ENCODE measurements at places on chromosomes 11 and 22.
A peak's percentile ranks its signal among the peaks of the same experiment; 100 is the strongest.

- no peak for DNase-seq
Measured at GRCh38 chr11:116984186-116984585, 114.0 kb downstream of the SIK3 start.

DNA sequence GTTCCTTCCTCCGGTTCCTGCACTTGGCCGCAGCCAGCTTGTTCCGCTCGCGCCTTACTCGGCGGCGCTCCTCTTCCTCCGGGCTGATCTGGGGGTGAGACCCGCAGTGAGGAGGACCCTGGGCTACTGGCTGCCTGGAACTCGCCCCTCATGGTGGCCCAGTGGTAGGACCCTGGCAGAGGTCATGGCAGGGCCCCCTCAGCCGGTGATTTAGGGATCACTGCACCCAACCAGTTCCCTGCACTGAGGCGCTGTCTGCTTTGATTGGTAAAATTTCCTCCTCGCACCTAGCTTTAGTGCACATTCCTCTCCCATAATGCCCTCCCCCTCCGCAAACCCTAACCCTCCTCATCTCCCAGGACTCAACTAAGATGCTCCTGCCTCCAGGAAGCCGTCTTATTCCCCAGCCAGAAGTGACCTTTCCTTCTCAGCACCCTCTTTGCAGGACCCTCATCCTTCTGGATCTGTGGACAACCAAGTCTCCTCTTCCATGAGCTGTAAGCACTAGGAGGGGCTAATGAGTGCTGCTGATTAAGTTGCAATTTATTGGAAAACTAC is 3.6 kb downstream of the CCDC85B start:
- DNase-seq = no peak

DNA sequence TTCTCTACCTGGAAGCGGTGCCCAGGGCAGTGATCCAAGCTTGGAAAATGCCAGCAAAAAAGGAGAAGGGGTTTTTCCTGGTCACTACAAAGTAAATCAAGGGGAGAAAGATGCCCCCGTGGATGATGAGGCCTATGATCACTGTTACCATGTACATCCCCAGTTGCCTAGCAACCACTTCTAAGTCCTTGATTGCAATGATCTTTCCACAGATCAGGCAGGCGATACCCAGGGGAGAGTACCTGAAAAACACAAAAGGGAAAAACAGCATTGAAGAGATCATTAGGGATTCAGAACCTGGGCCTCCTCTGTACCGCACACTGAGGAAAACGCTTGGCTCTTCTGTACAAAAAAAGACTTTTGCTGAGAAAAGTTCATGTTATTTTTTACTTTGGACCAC is 127.1 kb downstream of the SLC1A2 start:
- DNase-seq = no peak

GRCh38 chr11:43548916-43549315 is 131.6 kb upstream of the HSD17B12 start:
- DNase-seq = no peak

GRCh38 chr11:1178201-1178885 is 20.6 kb downstream of the MUC5AC start:
- DNase-seq = no peak

DNA sequence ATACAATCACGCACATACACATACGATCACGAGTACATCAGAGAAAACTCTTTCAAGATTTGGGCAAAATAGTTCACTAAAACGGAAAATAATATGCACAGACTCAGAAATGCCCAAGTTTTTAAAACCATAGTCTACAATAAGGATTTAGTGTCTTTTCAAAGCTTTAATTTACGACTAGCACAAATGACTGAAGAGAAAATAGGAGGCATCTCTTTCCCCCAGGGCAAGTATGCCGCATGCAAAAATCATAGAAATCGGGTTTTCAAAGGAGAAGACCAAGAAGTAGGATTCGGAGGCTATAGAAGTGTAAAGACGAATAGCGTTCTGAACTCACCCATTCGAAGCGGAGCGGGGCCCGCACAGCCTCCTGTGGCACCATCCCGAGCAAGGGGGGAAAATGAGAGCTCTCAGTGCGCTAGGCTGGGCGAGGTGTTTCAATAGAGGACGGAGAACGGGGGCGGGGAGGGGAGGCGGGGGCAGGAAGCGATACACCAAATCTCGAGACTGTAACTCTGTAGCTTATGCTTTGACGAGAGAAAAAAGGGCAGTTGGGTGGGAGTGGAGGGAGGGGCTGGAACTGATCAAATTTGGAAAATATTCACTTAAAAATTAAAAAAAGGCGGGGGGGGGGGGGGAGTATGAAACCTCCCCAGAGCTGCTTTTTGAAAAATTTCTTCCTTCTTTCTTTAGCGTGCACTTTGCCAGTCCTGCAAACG is 15.8 kb downstream of the BLID start:
- peak; percentile 64 for DNase-seq

DNA sequence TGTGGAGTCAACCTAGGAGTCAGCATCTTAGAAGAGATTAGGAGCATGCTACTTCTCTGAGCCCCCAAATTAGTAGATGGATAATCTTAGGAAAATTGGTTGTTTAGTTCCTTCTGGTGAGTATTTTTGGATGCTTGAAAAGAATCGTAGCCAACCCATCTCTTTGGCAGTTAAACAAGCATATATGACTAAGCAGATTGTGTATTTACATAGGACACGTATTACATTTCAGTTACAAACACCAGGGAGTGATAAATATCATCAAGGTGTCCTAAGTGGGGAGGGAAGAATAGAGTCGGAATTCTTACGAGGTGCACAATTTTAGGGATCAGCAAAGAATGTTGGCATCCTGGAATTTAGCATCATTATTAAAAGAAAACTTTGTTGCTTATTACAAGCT is 13.5 kb downstream of the PLET1 start:
- DNase-seq = no peak

DNA sequence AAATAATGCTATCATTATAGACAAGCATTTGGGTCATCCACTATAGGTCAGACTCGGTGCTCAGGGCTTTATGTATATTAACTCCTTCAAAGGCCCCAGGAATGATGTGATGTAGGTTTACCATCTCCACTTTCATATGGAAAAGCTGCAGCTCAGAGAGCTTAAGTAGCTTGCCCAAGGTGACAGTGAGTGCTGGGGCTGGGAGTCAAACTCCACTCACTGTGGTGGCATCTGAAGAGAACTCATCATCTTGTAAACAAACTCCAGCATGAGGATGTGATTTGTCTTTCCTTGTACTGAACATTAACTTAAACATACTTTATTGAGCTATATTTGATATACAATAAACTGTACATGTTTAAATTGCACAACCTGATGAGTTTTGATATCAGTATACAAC is 25.4 kb downstream of the TENM4 start:
- no peak for DNase-seq

- DNase-seq = no peak
Measured at GRCh38 chr11:33063326-33063881, 24.0 kb downstream of the TCP11L1 start.

DNA sequence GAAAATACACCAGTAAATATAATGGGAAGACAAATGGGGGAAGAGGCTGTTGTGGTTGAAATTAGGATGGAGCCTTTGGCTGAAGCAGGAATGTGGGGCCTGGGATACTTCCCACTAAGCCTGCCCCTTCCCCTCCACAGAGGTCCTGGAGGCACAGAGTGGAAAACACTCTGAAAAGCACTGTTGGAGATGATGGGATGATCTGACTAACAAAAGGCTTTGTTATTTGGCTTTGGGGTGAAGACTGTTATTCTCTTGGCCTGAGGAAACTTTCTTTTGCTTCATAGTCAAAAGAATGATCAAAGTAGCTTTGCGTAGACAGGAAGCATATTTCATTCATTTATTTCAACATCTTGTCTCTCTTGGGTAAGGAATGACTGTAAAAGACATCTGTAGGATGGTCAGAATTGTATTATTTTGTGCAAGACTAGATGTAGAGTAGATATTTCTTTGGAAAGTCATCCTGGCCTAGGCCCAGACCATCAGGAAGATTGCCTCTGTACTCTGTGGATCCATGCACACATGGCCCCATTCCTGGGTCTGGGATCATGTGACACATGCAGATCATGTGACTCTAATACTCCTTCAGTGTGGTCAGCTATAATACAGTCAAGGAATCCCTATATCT is 111.4 kb downstream of the SPON1 start:
- DNase-seq = no peak

DNA sequence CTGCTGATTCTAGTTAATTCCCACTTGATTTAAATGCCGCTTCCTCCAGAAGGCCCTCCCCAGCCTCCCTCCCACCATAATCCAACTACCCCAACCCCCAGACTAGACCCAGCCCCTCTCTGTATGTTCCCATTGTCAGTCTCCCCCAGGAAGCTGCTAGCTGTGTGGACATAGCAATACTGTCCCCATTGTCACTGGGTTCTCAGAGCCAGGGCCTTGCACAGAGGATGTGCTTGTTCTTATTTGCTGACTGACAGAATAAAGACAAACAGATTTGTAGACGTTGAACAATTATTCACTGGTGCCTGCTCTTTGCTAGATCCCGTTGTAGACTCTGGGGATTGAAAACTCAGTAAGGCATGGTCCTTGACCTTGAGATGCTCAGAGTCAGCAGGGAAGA is 45.7 kb upstream of the NAV2 start:
- DNase-seq = no peak

DNA sequence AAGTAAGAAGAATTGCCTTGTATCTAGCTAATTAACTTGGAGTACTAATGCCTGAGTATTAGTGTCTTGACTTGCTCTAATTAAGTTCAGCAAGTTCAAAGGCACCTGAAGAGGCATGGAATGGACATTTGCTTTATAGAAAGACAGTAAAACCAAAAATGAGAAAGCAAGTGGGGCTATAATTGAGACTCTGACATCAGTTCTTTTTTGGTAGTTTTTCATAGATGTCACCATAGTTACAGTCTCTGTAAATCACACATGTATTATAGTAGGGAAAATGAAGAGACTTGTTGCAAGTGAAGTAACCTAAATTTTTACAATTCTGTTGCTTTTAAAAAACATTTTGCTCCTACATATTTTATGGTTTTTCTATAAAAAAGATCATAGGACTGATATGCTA is 178.0 kb downstream of the HIPK3 start:
- DNase-seq = no peak

DNA sequence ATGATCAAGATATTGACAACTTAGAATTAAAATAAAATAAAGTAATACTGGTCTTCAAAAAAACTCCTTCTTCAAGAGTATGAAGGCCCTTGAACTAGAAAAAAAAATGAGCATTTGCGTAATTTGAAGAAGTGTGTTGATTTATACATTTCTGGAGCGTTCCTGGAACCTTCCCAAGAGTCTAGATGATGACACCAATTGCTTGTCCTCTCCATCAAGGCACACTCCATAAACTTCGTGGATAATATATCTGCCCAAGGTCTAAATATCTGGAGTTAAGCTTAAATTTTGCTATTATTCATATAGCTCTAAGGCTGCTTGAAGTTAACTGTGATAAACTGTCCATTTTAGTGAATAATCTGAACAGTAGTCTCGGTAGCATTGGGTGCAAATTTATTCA is 361.3 kb upstream of the CNTN5 start:
- DNase-seq = no peak

GRCh38 chr11:75474878-75475766 is 42.1 kb upstream of the KLHL35 start:
- no peak for DNase-seq

- peak; percentile 64 for DNase-seq
Measured at GRCh38 chr11:58905721-58906547, 33.4 kb upstream of the GLYATL1 start.

DNA sequence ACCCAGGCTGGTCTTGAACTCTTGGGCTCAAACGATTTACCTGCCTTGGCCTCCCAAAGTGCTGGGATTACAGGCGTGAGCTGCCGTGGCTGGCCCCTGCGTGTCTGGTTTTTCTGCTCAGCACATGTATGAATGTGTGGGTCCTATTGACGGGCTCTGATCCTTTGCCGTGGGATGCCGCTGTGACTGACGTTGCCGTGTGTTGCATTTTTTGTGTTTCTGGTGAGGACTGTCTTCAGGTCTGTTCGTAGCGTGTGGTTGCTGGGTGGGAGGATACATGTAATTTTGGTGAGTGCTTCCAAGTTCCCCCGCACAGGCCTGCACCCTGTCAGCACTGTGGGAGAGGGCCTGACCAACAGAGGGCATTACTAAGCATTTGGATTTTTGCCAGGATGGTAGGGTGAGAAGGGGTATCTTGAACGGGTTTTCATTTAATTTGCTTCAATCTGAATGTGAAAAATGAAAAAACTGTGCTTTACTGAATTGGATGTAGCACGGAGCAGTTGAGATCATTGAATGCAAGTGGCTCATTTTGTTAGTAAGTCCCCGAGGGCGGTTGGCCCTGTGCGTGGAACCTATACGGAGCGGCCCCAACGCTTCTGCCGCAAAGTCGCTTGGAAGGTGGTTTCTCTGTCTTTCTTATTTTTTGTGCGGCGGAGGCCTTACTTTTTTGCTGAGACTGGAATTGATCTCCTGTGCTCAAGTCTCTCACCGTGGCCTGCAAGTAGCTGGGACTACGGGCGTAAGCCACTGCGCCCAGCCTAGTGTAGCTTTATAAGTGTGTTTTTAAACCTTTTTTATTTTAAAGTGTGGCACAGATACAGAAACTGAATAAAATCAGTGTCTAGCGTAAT is 8.2 kb downstream of the ZBED4 start:
- no peak for DNase-seq

- no peak for DNase-seq
Measured at GRCh38 chr11:112211536-112211935, 14.7 kb upstream of the PTS start.

DNA sequence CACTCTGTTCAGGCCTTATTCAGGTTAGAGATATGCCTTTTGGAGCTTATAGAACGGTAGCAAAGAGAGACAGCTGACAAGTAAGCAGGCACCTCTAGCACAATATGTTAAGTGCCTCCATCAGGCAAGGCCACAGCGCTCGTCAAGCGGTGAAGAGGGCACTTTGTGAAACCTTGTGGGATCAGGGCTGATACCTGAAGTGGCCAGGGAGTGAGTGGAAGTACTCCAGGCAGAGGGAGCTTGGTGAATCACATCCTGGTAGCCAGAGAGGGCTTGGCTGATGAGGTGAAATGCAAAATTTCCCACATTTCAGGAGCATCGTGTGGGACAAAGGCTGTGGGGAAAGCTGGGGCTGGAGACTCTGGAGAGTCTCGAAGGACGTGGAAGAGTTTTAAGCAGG is 87.4 kb downstream of the PKNOX2 start:
- DNase-seq = no peak

GRCh38 chr11:55658608-55659007 is 3.4 kb upstream of the OR4C6 start:
- no peak for DNase-seq

GRCh38 chr22:47374273-47374771 is 611.9 kb downstream of the TBC1D22A start:
- DNase-seq = no peak

GRCh38 chr11:64742889-64743590 is 902 bp downstream of the RASGRP2 start:
- peak; percentile 76 for DNase-seq

DNA sequence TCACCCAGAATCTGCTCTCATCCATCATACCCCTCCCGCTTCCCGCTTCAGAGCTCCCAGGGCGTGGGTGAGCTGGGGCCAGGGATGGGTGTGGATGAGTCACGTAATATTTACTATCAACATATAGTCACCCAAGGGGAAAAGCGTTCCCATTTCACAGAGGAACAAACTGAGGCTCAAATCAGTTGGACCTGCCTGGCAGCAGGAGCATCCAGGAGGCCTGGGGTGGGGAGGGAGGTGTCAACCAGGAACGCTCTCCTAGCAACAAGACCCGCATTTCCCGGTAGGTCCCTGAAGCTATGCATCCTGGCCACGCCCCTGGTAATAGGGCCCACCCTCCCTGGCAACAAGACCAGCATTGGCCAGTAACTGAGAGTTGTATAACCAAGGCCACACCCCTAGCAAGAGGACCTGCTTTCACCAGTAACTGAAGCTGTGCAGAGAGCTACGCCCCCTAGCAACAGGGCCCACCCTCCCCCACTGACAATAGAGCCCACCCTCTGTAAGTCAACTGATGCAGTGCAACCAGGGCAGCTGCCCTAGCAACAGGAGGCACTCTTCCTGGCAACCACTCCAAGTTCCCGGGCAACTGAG is 32.7 kb upstream of the TXNRD2 start:
- no peak for DNase-seq

Data from right atrium auricular region (tissue), 2 donors.